ENCODE measurements at places on chromosomes 5 and 9.

- DNase-seq, result no peak
Measured at GRCh38 chr5:171845857-171846256, 60.2 kb downstream of the SMIM23 start.

GRCh38 chr5:89901983-89902382 lies 507.6 kb downstream of the CETN3 start:
- no peak for DNase-seq

GRCh38 chr5:31581498-31582099 lies 49.5 kb downstream of the C5orf22 start:
- DNase-seq, result peak; percentile 67

- no peak for DNase-seq
Measured at GRCh38 chr5:73654819-73655318, 28.9 kb downstream of the ARHGEF28 start.

GRCh38 chr9:133030317-133031129 lies at the start of gene GTF3C5:
GTF3C5 (plus strand) TSS chr9:133030997; CDS start chr9:133031012, 15 bp downstream.
- DNase-seq, result peak; percentile 98

- DNase-seq, result no peak
Measured at GRCh38 chr9:105662184-105663104, at the start of gene TAL2. TAL2 (plus strand) TSS chr9:105662457; CDS start chr9:105662497, 40 bp downstream.

GRCh38 chr5:107985144-107985543 lies 314.4 kb upstream of the EFNA5 start:
- no peak for DNase-seq

GRCh38 chr5:79236362-79236969 lies 535 bp downstream of the JMY start:
- DNase-seq, result peak; percentile 27

DNA sequence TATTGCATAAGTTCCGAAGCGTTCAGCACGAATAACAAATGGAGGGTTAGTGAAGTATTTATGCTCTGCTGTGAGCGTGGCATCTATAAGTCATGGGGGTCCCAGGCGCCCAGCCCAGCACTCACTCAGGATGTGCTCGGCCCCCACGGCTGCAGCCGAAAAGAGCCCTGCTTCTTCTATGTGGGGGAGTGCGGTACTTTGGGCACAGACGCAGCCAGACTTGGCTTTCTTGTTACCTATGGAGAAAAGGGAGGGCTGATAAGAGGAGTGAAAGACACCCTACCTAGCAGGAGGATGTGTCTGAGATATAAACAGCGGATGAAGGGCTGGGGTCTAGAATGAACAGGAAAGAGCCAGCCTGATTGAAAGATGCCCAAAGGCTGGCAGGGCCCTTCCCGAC lies 51.4 kb downstream of the MRPL36 start:
- no peak for DNase-seq

GRCh38 chr5:95606419-95606818 lies 13.5 kb upstream of the GPR150 start:
- no peak for DNase-seq

- no peak for DNase-seq
Measured at GRCh38 chr5:51990241-51990640, 607.0 kb downstream of the ISL1 start.
